ENCODE measurements at places on chromosomes 1 and 21.

DNA sequence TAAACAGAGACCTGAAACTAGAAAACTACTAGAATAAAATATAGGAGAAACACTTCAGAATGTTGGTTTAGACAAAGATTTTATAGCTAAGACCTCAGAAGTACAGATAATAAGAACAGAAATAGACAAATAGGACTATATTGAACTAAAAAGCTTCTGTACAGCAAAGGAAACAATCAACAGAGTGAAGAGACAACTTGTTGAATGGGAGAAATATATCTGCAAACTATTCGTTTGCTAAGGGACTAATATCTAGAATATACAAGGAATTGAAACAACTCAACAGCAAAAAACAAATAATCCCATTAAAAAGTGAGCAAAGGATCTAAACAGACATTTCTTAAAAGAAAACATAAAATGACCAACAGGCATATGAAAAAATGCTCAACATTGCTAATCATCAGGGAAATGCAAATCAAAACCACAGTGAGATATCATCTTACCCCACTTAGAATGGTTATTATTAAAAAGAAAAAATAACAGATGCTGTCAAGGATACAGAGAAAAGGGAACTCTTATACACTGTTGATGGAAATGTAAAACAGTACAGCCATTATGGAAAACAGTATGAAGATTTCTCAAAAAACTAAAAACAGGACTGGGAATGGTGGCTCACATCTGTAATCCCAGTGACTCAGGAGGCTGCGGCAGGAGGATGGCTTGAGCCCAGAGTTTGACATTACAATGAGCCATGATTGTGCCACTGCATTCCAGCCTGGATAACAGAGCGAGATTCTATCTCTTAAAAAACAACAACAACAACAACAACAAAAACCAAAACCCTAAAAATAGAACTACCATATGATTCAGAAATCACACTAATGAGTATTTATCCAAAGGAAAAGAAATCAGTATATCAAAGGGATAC lies 37.3 kb upstream of the ZSWIM5 start:
- H3K4me3 ChIP-seq: no peak overlapping the region
- H3K36me3 ChIP-seq: no peaks in the 10 kb centered on the region
- no peaks in the 10 kb centered on the region for H3K27me3 ChIP-seq
- H3K4me1 ChIP-seq: no peaks in the 10 kb centered on the region

DNA sequence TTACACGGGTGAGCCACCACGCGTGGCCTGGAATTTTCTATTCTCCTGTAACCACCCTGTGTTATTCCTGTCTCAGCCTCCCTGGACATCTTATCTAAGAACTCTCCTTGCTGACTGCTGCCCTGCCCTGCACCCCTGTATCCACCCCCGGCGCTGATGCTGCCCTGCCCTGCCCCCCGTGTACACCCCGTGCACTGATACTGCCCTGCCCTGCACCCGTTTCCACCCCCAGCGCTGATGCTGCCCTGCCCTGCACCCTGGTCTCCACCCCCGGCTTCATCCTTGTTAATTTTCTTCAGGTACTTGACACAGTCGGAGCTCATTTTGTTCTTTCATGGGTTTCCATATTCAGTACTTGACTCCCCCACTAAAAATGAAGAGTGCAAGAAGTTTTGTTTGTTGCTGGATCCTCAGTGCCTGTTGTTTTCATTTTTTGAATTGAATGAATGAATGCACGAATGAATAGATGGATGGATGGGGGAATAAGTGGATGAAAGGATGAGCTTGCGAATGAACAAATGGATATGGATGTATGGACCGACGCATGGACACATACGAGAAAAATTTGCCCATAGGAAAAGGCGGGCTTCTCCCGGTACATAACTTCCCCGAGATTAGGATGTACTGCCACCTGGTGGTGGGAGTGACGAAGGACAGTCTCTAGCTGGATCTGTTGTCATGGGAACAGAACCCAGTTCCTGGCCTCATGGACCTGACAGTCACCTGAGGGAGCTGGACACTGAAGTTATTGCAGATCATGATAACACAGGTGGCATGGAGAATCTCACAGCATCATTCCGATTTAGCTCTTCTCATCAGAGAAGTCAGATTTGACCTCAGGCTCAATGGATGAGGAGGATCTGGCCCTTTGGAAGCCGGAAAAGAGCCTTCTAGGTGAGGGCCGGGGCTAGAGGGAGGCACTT lies 14.9 kb downstream of the AADACL4 start:
- no peaks in the 10 kb centered on the region for H3K4me1 ChIP-seq
- H3K4me3 ChIP-seq: no peak overlapping the region
- H3K27me3 ChIP-seq: peaks cover 5% of the 10 kb centered on the region
- no peak overlapping the region for H3K27ac ChIP-seq

DNA sequence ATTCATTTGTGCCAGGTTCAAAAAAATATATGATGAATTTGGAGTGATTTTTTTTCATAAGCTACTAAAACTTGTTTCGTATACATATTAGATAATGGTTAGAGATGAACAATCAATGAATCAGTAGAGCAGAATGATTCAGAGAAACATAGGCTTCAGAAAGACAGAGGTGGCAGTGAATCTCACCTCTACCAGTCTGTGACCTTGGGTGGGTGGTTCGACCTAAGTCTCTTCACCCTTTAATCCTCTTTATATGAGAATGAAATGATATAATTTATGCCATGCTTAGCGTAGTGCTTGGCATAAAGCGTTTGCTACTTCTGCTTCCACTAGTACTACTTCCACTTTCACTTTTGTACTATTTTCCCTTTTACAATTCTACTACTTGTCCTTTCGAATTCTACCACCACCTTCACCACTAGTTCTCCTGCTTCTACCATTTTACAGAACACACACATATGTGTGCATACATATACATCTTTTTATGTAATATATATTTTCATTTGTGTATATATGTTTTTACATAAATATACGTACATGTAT lies 45.1 kb downstream of the FYB2 start:
- DNase-seq: no peak
- no peak overlapping the region for H3K27ac ChIP-seq
- no peaks in the 10 kb centered on the region for H3K27me3 ChIP-seq
- no peak overlapping the region for H3K4me3 ChIP-seq
- H3K36me3 ChIP-seq: no peaks in the 10 kb centered on the region

DNA sequence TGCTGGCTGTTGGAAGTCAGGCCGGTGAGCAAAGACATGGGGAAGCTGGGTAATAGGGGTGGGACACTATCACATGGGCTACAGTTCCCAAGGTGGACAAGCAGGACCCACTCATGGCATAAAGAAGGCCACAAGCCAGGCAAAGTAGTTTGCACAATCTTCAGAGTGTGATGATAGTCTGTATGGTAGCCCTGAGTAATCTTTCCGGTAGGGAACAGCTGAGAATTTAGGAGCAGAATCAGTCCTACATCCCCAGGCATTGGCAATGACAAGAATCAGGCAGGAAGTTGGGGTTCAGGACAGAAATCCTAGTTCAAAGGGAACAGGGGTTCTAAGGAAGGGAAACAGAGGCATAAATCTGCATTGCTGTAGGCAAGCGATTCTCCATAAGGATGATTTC lies 23.9 kb upstream of the SPATA6 start:
- no peaks in the 10 kb centered on the region for H3K36me3 ChIP-seq
- H3K27ac ChIP-seq: no peak overlapping the region

DNA sequence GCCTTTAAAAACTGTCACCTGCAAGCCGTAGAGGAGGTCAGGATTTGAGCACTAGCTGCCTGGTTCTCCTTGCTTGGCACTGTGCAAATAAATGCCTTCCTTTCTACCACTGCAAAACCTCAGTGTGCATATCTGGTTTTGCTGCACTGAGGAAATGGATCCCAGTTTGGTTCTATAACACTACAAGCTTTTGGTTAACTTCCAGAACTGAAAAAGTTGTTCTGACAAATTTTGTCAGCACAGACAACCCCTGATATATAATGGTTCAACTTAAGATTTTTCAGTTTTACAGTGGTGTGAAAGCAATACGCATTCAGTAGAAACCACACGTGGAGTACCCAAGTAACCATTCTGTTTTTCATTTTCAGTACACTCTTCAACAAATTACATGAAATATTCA lies 29.8 kb upstream of the GALNT2 start:
- H3K27me3 ChIP-seq: no peaks in the 10 kb centered on the region
- no peaks in the 10 kb centered on the region for H3K36me3 ChIP-seq
- no peak for DNase-seq

DNA sequence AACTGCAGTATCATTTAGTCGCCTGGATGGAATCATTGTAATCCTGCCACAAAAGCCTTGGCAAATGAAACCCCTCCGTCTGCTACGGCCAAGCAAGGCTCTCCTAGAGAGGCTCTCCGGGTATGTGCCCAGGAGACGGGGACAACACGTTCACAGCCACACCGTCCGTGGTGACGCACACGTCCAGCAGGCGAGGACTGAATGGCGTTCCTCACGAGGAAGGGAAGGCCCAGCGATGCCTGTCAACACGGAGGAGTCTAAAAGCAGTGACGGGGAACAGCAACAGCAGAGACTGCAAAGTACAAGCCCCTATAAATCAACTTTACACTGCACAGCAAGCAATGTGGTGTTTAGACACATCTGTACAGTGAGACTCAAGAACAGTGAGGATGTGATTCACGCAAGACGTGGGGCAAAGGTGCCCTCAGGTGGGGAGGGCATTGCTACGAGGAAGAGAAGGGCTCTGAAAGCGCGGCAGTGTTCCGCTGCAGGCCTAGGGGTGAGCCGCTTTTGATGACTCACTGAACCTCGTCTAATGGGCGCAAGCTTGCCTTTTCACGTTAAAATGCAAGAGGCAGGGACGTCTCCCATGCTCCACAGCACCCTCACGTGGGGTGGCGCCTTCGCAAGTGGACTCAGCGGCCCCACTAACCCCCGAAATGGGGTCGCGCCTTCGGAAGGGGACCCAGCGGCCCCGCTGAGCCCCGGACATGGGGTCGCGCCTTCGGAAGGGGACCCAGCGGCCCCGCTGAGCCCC lies 6.8 kb downstream of the WRAP73 start:
- H3K36me3 ChIP-seq: peaks cover 8% of the 10 kb centered on the region
- H3K4me3 ChIP-seq: no peak overlapping the region
- no peak overlapping the region for H3K27ac ChIP-seq
- DNase-seq: no peak
- no peaks in the 10 kb centered on the region for H3K27me3 ChIP-seq

- H3K4me1 ChIP-seq: peaks cover 44% of the 10 kb centered on the region
- H3K4me3 ChIP-seq: no peak overlapping the region
- DNase-seq: no peak
- H3K27ac ChIP-seq: no peak overlapping the region
- no peaks in the 10 kb centered on the region for H3K36me3 ChIP-seq
These were observed 6.3 kb downstream of the BACH1 start for GRCh38 chr21:29305068-29305467.

DNA sequence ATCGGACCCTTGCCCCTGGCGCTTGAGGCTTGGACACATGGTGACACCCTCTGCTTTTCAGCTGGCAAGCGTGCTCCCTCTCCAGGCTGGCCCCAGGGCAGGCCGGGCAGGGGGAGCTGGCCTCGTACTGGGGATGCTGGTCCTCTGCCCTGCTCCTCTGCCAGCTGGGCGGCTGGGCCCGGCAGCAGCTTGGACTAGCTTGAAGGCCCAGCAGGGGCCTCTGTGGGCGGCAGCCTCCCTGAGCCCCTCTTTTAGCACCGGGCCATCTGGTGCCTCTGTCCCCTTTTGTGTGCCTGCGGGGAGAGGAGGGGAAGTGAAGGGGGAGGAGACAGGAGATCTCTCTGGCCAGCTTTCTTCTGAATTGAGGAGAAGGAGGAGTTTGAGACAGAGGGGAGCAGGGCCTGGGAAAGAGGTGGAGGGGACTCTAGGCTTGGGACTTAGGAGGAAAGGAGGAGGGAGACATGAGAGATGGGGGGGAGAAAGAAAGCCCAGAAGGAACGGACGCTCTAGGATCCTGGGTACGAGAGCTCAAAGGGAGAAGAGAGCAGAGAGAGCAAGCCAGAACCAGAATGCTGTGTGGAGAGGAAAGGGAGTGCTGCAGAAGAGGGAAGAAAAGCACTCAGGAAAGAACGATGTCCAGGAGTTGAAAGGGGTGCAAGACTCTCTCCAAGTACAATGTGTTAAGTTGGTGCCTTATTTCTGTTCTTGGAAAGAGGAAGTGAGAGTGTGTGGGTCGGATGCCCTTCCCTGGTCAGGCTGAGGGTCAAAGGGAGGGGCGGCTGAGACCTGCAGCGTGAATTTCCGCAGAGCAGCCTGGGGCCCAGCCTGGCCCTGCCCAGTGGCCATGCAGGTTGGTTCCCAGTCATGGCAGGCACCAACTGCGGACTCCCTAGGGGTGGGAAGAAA lies 40.3 kb downstream of the IER5 start:
- peaks cover 21% of the 10 kb centered on the region for H3K4me1 ChIP-seq
- no peaks in the 10 kb centered on the region for H3K36me3 ChIP-seq
- no peaks in the 10 kb centered on the region for H3K27me3 ChIP-seq

DNA sequence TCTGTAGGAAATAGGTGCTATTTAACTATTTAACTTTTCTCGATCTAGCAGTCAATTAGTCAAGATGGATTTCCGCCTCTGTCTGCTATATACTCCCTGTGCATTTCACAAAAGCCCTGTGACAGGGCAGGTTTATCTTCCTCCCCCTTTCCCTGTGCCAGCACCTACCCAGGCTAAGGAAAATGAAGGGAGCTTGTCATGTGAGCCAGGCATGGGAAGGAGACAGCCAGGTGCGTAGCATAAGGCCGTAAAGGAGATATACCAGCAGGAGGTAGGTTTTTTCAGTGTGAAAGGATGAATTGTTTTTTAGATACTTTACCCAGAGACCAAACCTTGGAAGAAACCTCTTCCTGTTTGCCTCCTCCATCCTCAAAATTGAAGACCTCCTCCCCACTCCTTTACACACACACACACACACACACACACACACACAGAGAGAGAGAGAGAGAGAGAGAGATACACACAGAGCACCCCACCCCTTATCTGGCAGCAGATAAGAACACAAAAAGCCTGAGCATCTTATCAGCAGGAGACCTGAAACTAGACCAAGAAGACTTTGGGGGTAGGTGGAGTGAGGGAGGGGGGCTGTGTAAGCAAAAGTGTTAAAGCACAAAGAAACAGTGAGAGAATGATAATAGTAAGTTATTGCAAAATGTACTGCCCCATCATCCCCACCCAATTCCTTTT lies 12.0 kb upstream of the TARBP1 start:
- H3K27ac ChIP-seq: no peak overlapping the region
- H3K27me3 ChIP-seq: no peaks in the 10 kb centered on the region
- DNase-seq: peak; percentile 34
- H3K4me3 ChIP-seq: no peak overlapping the region
- H3K36me3 ChIP-seq: no peaks in the 10 kb centered on the region
- peaks cover 27% of the 10 kb centered on the region for H3K4me1 ChIP-seq

DNA sequence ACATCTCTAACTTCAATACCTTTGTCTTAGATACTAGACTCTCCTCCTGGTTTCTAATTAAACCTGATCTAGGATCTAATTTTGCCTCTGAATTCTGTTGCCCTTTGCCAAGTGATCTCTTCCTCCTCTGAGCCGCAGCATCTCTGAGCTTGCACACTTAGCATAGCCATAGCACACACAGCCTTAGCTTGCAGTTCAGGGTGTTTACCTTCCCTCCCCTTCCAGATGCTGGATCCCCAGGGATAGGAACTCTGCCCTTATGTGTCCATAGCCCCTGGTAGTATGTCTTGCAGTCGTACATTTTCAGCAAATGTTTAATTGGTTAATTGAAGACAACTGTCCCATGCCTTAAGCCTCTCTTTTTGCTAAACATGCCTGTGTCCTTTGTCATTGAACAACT lies 30.3 kb downstream of the SELL start:
- H3K36me3 ChIP-seq: no peaks in the 10 kb centered on the region
- no peak overlapping the region for H3K27ac ChIP-seq
- H3K4me1 ChIP-seq: no peaks in the 10 kb centered on the region
- H3K27me3 ChIP-seq: peaks cover 63% of the 10 kb centered on the region

Data from cardiac muscle cell (in vitro differentiated cells and primary cell).